ENCODE measurements at places on chromosomes 3 and 15.
A peak's percentile ranks its signal among the peaks of the same experiment; 100 is the strongest.

GRCh38 chr3:56976651-56977560 is 83.6 kb upstream of the SPATA12 start:
- peak; percentile 81 for ATAC-seq

- no peak for ATAC-seq
Observed at GRCh38 chr3:73452729-73453128, 172.0 kb downstream of the PDZRN3 start.

DNA sequence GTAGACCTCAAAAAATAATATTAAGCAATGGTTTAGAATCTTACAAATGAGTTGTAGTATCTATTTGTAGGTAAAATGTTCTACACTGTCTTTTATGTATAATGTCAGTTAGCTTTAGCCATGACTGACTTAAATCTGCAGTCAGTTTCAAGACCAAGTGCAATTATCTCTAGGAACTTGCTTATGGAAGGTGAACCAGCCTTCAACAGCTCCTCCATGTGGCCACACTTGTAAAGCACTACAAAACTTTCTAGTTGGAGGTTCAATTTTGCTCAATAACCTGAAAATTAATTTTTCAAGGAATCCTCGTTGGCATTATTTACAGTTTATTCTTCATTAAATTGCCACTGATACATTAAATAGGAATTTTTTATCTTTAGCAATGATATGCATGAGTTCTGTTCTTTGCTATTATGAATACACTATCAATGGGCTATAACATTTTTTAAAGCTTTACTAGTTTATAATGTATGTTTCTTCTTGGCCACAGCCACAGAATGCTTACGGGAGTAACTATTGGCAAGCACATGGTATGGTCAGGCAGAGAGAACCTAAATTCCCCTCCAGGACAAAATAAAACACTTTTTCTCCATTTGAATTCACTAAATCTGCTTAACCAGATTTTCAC is 315.3 kb upstream of the UBE2E2 start:
- peak; percentile 59 for ATAC-seq

- ATAC-seq, result no peak
Observed at GRCh38 chr15:27352136-27352535, 381.2 kb downstream of the GABRG3 start.

DNA sequence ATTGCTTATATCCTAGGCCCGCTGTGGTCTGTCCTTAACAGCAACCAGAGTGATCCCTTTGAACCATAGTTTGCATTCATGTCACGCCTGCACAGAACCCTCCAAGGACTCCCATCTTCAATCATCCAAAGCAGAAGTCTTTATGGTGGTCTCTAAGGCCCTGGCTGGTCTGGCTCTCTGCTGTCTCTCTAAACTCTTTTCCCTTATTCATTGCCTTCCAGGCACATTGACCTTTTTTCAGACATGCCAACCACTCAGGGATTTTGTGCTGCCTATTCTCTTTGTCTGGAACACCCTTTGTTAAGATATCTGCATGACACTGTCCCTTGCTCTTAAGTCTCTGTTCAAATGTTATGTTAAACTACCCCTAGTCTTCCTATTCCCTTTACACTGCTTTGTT is 21.9 kb upstream of the ZBTB47 start:
- ATAC-seq, result no peak

GRCh38 chr15:88637436-88637835 is 1.4 kb upstream of the ISG20 start:
- ATAC-seq, result no peak

GRCh38 chr3:176663837-176664831 is 533.1 kb downstream of the TBL1XR1 start:
- ATAC-seq, result peak; percentile 58

DNA sequence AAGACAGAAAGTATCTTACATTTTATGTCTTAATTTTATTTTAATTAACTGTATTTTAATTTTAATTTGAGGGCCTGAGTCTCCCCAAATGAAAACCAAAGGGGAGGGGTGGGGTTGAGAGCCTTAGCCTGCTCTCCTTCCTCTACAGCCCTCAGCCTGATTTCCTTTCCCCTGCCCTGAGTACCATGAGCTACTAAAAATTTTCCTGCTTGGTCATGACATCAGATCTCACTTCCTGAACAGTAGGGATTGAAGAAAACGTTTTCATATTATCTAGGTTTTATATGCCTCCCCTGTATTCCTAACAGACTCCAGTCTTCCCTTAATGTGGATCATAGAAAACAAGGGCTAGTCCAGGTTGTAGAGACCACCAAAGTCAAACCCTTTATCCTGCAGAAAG is 133.9 kb downstream of the MYLK start:
- no peak for ATAC-seq

Measured in SK-N-SH treated with all-trans-retinoic acid at 6 μM for 48 hours (cell line).